Osteocyte (in vitro differentiated cells): ENCODE measurements at places on chromosomes 7 and 10.
A peak's percentile ranks its signal among the peaks of the same experiment; 100 is the strongest.

DNA sequence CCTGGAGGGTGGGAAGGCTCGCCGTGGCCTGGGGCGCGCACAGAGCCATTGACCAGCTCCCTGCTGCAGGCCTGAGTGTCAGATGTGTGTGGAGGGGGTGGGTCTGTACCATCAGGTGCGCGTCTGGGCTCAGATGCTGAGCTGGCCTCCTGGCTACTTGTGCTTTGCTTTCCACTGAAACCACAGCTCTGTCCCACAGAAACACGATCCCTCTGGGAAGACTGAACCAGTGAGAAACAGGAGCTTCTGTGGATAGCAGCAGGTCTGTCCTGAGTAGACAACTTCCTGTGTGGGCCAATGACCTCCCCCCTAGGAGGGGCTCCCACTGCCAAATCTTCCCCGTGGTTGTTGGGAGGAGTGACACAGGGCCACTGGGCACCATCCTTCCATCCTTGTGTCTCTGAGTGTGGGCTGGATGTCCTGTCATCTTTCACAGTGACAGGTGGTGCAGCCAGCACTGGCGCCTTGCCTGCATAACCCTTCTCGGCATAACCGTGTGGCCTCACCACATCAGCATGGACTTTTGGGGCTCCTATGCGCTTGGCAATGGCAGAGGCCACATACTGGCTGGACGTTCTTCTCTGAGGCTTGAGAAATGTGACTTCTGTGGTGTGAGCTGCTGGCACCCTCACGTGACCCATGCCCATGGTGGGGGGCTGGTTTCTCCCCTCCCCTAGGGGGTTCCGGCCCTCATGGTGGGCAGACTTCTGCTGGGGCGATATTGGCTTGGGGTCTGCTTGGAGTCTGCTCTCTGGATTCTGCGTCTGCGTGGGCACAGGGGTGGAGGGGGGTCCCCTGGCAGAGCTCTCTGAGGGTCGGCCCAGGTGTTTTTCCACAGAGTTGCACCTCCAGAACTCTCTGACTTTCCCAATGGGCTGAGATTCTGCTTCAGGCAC is 245.5 kb upstream of the GRB10 start:
- peak; percentile 68 for DNase-seq

DNA sequence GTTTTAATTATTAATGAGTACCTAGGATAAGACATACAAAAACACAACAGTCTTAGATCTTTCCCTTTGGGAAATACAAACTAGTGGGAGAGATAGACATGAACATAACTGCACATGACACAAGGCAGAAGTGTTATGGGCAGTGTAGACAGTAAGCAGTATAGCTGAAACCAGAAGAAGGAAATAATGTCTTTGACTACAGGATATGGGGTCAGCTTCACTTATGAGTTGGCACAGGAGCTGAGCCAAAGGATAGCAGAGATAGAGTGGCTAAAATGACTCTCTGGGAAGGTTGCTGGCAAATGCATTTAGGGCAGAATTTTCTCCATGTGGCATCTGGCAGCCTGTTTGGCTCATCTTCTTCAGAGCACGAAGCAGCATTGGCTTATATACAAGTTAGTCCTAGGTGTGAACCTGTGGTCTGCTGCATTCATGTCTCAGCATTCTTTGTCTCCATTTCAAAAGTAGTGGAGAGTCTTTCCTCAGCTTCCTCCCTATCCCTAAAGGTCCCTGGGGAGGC is 60.3 kb upstream of the FEZF1 start:
- no peak for DNase-seq

DNA sequence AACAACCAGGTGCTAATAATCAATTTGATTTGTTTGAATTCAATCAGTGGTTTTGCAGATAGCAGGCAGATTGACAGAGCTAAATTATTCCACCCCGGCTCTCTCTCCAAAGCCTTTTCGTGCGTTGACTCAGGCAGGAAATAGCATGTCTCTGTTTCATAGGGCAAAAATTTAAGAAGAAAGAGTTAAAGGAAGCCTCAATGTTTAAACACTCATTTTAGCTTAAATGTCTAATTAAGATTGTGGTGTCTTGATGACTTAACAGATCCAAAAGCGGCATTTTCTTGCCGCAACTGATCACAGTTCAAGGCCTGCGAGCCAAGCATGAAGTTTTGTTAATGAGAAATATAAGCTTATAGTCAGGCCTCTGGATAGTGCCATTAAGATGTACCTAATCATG is 1051.1 kb upstream of the AUTS2 start:
- no peak for DNase-seq

DNA sequence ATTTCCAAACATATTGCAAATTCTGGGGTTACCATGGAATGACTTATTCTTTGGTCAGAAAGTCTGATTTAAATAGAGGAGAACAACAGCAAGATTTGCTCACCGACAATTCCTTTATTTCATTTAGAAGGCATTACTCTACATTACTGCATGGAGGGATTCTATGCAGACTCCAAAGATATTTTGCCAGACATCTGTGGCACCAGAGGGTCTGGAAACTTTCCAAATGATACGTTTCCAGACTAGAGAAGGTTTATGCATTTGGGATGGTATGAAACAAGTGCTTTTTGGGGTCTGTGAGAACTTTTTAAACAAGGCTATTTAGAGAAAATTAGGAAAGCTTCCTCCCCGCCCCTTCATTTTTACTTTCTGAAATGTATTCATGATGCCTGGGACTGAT is 125.3 kb downstream of the SAMD9 start:
- no peak for DNase-seq

DNA sequence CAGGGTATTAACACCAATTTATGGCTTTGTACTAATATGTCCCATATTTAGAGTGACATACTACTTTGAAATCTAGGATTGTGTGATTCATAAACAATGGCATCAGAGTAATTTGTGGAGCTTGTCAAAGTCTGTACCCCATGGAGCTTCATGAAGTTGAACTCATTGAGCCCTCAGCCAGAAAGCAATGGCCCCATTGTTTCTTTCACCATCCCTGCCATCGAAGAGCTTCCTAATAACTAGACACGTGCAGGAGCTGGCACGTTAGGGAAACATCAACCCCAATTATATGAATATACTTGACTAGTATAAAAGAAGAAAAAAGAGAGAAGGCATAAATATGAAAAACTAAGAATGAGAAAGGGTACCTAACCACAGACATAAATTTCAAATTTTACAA is 206.6 kb downstream of the CXCL12 start:
- DNase-seq, result no peak

DNA sequence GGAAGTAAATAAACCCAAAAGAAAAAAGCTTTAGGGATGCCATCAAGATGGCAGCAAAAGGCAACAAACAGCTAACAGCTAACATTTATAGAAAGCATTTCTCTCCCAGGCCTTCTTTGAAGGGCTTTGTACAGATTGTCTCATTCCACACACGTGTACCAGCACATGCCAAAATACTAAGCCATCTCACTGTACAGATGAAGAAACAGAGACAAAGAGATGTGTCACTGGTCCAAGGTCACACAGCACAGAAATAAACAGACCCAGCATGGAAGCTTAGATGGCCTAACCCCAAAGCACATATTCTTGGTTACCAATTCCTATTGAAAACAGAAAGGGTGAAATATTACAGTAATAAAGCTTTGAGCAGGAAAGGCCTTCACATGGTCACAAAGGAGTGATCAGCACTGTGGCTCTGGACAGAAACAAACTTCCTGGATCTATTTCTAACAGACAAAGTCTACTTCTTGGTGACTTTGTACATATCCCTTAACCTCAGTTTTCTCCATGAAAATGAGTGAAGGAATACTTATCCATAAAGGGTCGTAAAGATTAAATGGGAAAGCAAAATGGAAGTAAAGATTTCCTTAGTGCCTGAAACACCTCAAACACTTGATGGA is 346.0 kb downstream of the ELMO1 start:
- no peak for DNase-seq

- no peak for DNase-seq
These were observed 71.4 kb upstream of the NFKB2 start for GRCh38 chr10:102324061-102324460.

GRCh38 chr7:43431020-43431595 is 151.8 kb upstream of the STK17A start:
- no peak for DNase-seq

- DNase-seq, result no peak
These were observed 3.1 kb upstream of the SLF2 start for GRCh38 chr10:100909501-100910263.

DNA sequence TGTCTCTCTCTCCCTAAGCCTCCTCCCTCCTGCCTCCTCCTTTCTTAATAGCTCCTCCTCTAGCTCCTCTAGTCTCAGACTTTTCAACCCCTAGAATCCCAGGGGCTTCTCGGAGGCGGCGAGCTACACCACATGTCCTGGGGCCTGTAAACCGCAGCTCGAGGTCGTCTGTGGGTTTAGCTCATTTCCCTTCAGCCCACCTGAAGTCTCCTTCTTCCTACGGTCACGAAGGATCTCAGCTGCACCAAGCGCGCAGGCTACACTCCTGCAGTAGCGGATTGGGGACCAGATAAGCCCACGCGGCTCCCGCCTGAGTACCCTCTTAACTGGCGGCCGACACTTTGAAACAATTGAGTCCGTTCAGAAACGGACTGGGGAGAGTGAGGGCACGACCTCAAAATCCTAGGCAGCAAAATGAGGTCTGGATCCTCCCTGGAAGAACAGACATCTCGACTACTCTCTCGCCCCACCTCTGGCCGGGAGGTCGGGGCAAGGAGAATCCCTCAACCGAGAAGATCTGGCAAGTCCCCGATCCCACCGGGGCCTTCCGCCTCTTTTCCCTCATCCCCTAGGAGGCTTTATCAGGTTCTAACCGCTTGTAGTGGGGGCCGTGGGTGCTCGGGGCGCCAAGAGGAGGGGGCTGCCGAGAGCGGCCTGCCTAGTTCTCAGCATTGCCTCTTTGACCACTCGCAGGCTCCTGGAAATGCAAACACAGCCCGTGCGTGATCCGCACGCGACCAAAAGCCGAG is 1.3 kb upstream of the SORCS3 start:
- no peak for DNase-seq

- DNase-seq, result no peak
These were observed 29.3 kb upstream of the OSBPL3 start for GRCh38 chr7:25009257-25009656.

GRCh38 chr7:73899731-73900142 is 38.8 kb downstream of the TMEM270 start:
- peak; percentile 88 for DNase-seq

GRCh38 chr10:111146025-111146640 is 69.3 kb downstream of the ADRA2A start:
- no peak for DNase-seq

GRCh38 chr7:153886506-153887441 is 165.4 kb upstream of the DPP6 start:
- DNase-seq, result no peak

DNA sequence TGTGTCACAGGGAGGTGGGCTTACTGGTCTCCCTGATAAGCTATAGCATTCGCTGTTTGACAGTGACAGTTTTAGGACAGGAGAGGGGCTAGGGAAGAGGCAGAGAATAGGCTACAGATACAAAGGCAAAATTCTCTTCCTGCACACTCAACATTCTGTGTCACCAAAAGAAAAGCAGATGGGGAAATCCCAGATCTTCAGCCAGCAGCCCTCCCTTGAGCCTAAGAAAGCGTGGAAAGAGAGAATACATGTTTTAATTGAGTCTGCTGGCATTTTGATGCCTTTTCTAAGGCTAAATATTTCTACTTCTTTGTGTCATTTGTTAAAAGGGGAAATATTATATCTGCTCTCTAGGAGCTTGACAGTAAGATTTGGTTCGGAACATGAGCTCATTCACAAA is 247.0 kb downstream of the TRIL start:
- no peak for DNase-seq

DNA sequence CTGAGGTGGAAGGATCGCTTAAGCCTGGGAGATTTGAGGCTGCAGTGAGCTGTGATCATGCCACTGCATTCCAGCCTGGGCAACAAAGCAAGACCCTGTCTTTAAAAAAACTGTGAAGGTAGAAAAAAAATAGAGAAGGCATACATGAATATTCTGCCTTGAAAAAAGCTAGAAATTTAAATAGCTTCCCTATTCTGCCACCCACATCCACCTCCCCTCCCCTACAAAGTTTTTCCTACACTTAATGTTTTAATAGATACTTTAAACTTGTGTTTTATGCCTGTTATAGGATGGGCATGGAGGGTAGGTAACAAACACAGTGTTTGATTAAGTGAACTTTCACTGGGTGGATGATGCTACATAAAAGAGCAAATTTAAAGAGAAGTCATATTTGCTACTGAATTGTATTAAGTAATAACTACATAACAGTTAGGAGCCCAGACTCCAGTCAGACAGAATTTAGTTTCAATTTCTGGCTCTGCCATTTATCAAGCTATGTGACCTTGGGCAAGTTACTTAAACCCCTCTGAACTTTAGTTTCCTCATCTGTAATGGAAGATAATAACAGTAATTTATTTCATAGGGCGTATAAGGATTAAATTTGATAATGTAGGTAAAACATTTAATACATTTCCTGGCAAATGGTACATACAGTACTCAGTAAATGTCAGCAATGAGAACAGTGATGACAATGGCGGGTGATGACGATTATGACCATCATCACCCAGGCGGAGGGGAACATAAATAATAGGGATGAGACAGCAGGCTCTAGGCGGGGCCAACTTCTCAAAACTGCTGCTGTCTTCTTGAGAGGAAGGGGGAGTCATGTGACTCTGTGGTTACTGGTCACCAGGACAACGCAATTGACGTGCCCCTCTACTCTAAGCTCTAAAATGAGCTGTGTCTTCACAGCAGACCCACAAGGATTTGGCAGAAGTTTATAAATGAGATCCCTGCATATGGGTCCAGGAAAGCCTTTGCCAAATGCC is 15.8 kb downstream of the DNMBP start:
- DNase-seq, result no peak

DNA sequence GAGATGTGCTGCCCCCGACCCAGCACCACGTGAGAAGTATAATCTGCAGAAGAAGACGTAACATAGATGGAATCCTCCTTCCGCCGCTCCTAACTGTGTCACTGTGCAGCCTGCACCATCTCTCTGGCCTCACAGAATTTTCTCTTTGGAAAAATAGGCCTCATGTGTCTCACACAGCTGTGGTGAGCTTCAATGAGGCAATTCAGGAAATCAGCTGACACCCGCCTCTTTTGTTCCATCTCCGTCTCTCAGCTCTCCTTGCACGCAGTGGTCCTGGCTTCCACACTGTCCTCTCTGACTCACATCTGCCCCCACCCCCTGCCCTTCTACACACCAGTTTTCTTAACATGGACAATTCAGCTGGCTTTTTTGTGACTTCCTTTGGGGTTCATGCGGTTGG is 7.2 kb downstream of the C10orf90 start:
- no peak for DNase-seq

GRCh38 chr7:41788556-41788955 is 85.7 kb upstream of the INHBA start:
- DNase-seq, result no peak

- no peak for DNase-seq
These were observed 293.6 kb upstream of the ZMIZ1 start for GRCh38 chr10:78774999-78775711.
